ENCODE measurements at places on chromosomes 1 and 21.

- DNase-seq: no peak
Measured at GRCh38 chr1:119721896-119722295, 10.2 kb downstream of the PHGDH start.

DNA sequence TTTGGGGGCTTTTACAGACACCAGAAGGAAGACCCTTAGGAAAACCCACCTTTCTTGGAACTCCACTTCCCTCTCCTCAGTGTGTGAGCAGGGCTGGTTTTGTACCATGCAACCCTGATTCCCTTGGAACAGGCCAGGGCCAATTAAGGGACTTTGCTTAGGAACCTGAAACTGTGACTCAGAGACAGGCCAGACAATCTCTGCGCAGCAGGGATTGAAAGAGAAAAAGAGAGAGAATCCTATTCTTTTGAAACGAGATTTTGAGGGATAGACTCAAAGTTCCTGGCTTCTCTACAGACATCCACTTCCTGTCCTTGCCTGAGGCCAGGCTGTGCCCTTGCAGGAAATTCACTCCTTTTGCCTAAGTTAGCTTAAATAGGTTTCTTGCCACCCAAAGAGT lies 23.1 kb upstream of the C1orf198 start:
- DNase-seq: no peak

GRCh38 chr1:223363057-223363855 lies 720 bp downstream of the SUSD4 start:
- DNase-seq: no peak

GRCh38 chr1:101183388-101183699 lies 53.5 kb upstream of the S1PR1 start:
- no peak for DNase-seq

DNA sequence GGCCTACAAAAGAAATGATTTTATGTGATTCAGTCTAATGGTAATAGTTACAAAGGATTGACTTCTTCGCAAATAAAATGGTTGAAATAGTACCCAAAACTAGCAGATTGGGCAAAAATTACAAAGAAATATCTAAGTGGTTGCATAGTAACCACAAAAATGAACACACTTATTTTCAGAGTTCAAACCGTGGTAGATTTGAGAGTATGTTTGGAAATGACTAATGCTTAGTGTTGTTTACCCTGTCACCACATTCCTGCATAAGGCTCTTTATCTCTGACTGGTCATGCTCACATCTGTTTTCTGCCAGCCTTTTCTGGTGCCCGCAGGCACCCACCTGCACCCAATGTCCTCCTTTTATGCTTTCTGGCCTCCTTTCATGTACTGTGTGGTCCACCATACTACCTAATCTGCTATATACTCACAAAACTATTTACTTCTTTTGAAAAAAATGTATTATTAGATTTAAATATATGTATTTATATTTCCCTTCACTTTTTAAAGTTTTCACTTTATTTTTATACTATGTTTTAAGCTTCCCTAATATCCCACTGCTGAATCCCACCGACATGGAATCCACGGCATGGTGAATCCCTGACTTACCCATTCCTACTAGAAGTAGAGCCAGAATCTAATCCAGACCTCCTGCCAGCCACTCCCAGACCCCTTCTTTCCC lies 30.3 kb downstream of the PTPRC start:
- no peak for DNase-seq

GRCh38 chr1:59568158-59568935 lies 246.4 kb upstream of the HOOK1 start:
- DNase-seq: no peak

GRCh38 chr1:94832446-94832845 lies 12.3 kb downstream of the SLC44A3 start:
- DNase-seq: no peak

GRCh38 chr21:28908351-28908750 lies 84.3 kb downstream of the LTN1 start:
- no peak for DNase-seq

DNA sequence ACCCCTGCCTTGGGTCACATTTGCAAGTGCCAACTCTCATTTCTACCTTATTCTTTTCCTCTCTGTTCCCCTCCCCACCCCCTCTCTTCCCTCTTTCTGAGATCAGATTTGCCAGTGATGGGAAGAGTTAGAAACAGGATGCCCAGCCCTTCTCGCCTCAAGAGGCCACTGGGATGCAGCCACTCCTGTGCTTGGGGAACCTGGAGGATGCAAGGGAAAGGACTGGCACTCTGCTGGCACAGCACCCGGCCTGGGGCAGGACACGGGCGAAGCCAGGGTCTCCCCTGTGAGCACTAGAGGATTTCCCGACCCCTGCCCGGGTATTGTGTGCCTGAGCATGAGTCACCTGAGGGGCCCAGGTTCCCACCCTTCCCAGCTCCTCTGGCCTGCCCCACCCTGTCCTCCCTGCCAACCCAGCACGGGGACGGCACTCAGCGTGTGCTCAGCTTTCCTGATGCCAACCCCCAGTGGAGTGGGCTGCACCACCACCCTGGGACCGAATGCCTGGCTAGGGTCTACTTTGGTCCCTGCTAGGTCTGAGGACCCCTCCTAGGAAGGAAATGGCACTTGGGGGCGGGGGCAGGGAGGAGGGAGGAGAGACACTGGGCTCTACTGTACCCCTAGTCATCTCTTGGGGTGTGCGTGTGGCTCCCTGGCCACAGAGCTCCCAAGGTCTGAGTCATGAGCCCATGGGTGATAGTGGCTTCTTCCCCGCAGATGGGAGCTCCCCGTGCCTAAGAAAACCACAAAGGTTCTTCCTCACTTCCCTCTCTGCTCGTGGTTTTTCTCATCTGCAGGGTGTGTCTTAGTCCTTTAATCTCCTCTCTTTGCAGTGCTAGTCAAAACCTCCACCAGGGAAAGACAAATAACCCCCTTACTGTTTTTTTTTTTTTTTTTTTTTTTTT lies 12.4 kb downstream of the LMNA start:
- DNase-seq: peak; percentile 75

DNA sequence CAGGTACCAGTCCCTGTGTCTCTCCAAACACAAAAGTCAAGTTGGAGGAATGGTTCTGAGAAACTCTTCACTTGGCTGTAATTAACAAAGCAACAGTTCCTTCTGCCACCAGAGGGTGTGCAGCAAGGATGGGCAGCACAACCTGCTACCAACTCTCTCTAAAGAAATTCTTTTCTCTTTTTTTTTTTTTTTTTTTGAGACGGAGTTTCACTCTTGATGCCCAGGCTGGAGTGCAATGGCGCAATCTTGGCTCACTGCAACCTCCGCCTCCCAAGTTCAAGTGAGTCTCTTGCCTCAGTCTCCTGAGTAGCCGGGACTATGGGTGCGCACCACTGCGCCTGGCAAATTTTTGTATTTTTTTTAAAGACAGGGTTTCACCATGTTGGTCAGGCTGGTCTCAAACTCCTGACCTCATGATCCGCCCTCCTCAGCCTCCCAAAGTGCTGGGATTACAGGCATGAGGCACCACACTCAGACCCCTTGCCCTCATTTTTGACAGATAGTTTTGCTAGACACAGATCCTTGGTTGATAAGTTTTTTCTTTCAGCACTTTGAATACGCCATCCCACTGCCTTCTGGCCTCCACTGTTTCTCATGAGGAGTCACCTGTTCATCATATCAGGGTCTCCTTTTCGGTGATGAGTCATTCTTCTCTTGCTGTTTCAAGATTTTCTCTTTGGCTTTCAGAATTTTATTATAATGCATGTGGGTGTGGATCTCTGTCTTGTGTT lies 12.1 kb upstream of the DEGS1 start:
- no peak for DNase-seq

DNA sequence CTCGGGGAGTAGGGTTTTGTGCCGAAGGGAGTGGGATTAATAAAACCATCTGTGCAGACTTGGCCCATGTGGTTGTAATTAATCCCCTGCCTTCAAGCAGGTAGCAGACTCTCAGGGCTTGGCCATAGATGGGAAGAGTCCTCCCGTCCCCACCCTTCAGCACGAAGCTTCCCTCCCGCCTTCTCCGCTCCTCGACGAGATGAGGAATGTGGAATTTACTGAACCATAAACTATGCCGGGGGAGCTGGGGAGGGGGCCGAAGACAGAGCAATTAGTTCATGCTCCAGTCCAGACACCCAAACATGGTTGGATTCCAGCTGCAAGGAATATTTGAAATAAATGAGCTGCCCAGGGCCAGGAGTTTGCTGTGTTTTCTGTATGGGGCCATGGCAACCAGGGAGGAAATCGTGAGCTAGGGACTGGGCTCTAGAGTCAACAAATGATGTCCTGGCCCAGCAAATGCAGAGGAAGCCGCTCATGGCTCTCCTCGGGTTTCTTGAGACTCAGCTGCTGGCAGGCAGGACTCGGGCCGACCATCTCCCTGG lies 78.8 kb downstream of the SPSB1 start:
- no peak for DNase-seq

DNA sequence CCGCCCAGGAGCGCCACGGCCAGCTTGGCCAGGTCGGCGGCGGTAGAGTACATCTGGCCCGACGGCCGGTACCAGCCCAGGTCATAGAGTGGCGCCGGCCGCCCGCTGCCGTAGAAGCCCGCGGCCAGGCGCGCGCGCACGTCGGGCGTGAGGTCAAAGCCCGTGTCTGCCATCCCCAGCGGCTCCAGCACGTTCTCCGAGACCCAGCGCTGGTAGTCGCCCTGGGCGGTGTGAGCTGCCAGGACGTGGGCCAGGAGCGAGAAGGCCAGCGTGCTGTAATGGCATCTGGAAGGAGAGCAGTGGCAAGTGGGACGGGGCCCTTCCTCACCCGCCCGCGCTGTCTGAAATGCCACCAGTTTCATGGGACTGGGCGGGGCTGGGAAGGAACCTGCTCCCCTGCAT lies 18.9 kb downstream of the LACTBL1 start:
- DNase-seq: no peak

GRCh38 chr1:107153014-107153413 lies 12.2 kb downstream of the NTNG1 start:
- DNase-seq: no peak

- no peak for DNase-seq
Measured at GRCh38 chr1:164702216-164702615, 143.2 kb downstream of the PBX1 start.

- DNase-seq: no peak
Measured at GRCh38 chr1:167231873-167232450, 11.3 kb downstream of the POU2F1 start.

- DNase-seq: no peak
Measured at GRCh38 chr1:13784971-13785370, 85.0 kb downstream of the PRDM2 start.

DNA sequence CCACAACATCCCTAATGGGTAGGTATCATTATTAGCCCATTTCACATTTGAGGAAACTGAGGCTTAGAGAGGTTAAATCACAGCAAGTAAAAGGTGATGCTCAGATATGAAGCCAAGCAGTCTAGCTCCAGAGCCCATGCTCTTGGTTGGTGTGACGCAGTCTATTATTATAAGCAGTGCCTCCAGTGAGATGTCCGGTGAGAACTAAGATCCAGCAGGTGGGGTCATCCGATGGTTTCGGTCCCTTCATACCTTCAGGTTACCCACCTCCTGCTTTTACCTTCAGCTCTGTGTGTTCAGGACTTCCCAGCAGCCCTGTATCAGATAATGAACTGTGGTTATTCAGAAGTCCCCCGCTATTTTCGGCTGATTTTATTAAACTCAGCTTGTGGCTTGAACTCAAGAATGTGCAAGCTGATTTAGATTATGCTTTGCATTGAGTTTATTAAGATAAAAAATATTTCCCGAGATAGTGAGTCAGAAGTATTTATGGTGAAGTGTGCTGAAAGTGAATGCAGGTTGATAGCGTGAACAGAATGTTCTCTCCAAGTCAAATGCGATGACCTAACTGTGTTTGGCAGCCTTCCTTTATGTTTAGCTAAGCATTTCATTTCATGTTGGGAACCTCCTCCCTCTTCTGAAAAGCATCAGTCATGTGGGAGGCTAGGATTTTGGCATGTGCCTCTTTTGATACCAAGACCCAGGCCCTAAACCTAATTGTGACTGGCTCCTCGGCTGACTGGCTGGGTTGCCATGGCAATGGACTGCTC lies 160.9 kb upstream of the UBE2U start:
- no peak for DNase-seq
